A549 (cell line): ENCODE measurements at places on chromosomes 5 and 9.

DNA sequence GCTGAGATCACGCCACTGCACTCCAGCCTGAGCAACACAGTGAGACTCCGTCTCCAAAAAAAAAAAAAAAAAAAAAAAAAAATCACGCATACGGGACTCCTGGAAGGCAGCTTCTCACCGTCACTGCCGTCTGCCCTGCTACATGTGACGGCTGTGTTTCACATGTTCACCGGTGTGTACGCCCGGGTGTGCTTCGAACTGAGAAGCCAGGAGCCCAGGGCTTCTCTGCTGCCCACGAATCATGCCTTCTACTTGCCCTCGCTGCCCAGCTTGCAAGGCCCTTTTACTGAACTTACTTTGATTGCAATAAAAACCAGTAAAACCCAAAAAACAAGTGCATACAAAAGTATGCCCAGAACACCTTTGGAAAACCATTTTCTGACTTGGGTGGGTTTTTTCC lies 5.8 kb upstream of the NKD2 start:
- DNase-seq, result no peak

DNA sequence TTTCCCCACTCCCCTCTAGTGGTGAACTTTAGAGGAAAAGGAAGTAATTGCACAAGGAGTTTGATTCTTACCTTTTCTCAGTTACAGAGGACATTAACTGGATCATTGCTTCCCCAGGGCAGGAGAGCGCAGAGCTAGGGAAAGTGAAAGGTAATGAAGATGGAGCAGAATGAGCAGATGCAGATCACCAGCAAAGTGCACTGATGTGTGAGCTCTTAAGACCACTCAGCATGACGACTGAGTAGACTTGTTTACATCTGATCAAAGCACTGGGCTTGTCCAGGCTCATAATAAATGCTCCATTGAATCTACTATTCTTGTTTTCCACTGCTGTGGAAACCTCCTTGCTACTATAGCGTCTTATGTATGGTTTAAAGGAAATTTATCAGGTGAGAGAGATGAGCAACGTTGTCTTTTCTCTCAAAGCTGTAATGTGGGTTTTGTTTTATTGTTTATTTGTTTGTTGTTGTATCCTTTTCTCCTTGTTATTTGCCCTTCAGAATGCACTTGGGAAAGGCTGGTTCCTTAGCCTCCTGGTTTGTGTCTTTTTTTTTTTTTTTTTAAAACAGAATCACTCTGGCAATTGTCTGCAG lies 25.3 kb downstream of the SLC22A5 start:
- DNase-seq, result no peak

GRCh38 chr5:171661143-171661542 lies 124.5 kb upstream of the SMIM23 start:
- no peak for DNase-seq

DNA sequence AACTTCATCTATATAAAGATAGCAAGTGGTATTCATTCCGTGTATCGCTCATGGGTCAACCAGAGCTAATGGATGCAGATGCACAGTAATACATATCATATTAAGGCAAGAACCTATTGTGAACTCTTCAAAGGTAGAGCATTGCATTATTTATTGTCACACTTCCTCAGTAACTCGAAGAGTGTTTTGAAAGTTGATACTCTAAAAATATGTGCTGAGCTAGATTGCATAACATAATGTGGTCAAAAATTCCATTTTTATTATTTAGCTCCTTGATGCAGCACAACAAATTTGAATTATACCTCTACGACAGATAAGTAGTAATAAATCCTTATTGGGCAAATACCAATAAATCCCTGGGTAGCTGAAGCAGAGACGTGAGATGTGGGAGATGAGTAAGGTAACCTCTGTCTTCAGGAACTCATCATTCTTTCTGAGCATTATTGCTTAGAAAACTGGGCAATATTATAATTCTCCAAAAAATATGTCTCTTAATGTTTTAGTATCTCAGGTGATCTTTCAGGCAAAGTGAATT lies 70.3 kb downstream of the CDH18 start:
- DNase-seq, result no peak

DNA sequence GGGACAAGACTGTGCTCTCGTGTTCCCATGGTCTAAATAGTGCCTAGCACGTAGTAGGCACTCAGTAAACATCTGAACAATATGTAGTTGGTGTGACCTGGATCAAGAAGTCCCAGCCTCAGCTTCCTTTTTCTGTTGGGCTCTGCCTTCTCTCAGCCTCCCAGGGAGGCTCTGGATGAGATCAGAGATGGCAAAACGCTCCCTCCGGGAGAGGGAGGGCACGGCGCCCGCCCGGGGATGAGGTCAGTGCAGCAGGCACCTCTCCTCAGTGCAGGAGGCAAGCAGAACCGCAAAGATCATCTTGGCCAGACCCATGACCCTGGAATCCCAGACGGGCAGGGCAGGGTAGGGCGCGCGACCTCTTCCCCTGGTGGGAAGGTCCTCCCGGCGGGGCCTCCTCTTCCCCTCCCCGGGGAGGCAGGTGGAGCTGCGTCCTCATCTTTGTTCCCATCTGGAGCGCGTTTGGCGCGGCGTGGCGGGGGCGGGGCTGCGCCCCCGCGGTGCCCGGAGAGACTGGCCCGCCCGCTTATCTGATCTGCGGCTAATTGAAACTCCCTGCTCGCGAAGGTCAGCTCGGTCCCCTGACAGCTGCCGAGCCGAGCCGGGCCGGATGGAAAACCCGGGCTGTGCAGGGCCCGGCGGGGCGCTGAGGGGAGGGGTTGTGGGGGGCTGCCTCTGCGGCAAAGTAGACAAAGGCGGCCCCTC lies 60.9 kb downstream of the CXXC5 start:
- no peak for DNase-seq

- DNase-seq, result no peak
These were observed 153.8 kb upstream of the FST start for GRCh38 chr5:53326424-53327153.

DNA sequence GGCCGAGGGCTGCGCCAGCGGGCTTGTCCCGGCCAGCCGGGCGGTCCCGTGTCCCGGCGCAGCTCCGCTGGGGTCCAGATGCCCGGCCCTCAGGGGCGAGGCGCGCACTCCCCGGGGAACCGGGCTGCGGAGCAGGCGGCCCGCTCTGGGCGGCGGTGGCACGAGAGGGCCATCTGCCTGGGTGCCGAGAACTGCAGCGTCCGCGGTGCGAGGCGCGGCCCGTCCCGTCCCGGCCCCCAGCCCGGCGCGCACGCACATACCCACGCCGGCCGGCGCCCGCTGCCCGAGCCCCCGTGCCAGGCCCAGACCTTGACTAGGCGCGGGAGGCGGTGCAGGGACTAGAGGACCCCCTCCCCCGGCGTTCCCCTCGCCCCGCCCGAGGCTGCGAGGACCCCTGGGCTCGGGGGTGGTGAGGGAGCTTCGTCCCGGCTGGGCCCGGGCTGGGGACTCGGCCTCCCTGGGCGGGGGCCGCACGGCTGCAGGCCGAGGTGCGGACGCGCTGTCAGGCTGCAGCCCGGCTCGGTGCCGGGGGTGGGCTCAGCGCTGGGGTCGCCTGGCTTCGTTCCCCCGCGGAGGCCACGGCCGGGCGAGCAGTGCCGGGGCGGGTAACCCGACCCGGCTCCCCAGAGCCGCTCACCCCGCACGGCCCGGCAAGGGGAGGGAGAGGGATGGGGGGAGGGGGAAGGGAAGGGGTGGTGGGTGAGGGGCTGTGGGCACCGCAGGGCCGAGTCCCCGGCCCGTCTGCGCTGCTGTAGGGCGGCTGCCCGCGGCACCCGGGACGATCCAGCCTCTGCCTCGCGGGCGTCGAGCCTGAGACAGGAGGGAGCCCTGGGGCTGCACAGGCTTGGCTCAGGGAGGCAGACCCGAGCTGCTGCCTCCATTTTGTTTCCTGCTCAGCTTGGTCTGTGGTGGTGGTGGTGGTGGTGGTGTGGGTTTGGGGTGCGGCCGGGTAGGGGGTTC lies 1.2 kb upstream of the NSD1 start:
- DNase-seq, result no peak

- DNase-seq, result no peak
These were observed 97.7 kb upstream of the PPP1R26 start for GRCh38 chr9:135381762-135382310.

DNA sequence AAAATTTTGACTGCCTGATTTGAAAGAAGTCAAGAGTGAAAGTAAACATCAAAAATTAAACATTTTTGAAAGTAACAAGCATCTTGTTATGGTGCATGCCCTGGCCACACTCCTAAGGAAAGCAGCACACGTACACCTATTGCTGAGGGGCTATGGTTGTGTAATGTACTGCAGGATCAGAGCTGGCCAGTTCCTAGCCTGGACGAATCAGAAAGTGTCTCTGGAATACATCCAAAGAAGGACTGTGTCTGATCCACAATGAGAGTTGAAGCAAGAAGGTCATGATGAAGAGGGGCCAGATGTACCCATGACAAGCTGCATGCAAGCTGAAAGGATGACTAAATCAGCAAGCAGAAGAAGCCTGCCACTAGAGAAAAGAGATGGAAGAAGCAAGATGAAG lies 618.2 kb downstream of the TLE1 start:
- no peak for DNase-seq

- DNase-seq, result no peak
These were observed 20.7 kb upstream of the EPB41L4B start for GRCh38 chr9:109341561-109341960.

- DNase-seq, result no peak
These were observed 441.6 kb upstream of the DMAC1 start for GRCh38 chr9:8241201-8241600.

- DNase-seq, result peak; percentile 80
These were observed 3.9 kb downstream of the TBC1D2 start for GRCh38 chr9:98251551-98251950.

GRCh38 chr9:127405344-127406125 lies 8.6 kb downstream of the SLC2A8 start:
- no peak for DNase-seq

- DNase-seq, result no peak
These were observed 101.7 kb downstream of the GNA14 start for GRCh38 chr9:77546376-77546950.

- DNase-seq, result no peak
These were observed 22.1 kb downstream of the TRMO start for GRCh38 chr9:97900103-97900737.

DNA sequence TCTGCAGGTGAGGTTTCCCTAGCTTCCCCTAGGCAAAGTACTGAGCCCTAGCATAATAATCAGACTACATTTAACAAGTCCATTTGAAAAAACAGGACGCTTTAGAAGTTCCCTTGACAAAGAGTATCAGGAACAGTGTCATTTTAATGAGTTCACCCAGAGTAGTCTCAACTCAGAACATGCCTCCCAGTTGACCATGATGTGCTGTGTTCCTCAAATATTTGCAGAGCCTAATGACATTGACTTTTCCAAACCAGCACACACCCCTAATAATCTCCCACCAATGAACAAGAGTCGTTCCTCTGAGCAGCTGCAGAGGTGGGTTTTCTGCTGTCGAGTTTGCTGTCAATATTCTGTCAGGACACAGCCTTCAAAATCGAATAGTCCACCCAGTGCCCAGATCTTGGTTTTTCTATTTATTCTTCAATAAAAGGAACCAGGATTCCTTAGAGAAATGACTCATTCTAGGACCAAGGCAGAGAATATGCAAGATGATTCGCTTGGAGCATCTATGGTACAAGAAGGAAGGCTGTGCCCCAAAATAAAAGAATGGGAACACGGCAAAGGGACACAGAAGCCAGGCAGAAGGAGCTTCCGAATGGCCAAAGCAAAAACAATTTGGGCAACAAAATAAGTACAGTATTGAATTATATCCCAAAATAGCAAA lies 57.6 kb downstream of the OTULIN start:
- DNase-seq, result no peak

GRCh38 chr9:116342941-116343340 lies 189.3 kb downstream of the PAPPA start:
- no peak for DNase-seq

DNA sequence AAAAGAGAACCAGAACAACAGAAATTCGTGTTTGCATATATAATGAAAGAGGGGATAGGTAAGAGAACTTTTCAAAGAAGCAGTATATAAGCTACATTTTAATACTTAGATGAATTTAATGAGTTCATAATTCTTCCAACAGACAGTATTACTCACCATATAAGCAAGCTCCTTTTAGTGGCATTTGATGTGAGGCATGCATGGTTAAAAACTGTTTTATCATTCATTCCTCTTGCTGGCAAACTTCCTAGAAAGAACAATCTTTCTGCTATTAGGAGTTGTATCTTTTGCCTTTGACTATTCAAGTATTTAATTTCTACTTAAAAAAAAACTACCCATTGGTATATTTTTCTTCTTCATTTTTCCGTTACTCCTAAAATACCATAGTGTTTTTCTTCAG lies 65.7 kb upstream of the EIF4EBP3 start:
- DNase-seq, result no peak

DNA sequence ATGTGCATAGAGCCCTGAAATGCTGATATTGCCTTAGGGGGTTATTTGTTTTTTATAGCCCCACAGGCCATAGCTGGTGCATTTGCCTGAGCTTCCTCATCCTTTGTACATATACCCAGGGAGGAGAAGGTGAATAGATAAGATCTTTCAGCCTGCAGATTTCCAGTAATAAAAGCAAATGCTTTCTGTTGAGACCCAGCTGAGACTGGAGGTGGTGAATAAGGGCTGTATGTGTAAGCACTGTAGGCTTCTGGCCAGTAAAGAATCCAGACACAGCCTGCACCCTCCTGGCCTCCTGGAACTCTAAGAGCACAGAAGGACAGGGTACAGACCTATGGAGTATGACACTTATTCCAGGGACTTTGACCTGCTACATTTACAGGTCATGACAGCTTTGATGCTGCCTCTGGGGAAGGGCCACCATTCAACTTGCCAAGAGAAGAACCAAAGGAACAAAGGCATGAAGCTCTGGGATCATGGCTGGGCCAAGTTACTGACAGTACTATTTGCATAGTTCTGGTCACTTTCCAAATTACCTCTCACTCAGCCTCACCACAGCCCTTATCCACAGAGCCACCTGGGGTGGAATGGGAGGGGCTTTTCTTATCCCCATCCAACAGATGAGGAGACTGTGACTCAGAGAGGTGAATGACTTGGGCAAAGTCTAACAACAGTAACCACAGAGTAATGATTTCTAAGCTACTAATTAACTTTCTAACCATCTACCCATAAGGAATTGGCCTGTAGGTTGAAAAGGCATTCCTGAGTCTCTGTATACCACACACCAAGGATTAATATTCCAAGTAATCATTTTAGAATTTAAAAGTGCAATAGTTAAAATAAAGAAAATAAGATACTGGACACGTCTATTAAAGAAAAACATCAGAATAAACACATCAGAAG lies 604.5 kb upstream of the KLF4 start:
- DNase-seq, result peak; percentile 50

DNA sequence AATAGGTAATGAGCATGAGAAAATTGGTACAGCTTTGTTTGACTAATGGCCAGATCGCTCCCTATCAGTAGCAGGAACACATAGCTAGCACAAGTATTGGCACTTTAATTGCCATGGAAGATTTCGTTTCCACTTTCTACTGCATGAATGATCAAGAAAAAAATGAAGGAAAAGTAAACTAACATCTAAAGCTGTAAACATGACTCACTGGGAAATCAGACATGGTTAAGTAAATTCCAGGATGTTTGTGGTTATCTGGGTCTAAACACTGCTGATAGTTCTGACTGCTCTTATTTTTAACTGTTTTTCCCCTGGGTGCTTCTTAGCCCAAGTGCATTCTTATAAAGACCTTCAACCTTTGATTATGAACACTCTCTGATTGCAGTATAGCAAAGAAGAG lies 388.9 kb downstream of the NR2F1-AS1 start:
- peak; percentile 7 for DNase-seq
